Fibroblast of the aortic adventitia (primary cell): ENCODE measurements at places on chromosomes 5 and 9.

- DNase-seq = peak; percentile 34
These were observed 50.8 kb downstream of the DMRT2 start for GRCh38 chr9:1100945-1101344.

- peak; percentile 72 for DNase-seq
These were observed 52.5 kb downstream of the SHB start for GRCh38 chr9:38016375-38017135.

- DNase-seq = no peak
These were observed 54.0 kb upstream of the ALDH1B1 start for GRCh38 chr9:38338342-38339018.

DNA sequence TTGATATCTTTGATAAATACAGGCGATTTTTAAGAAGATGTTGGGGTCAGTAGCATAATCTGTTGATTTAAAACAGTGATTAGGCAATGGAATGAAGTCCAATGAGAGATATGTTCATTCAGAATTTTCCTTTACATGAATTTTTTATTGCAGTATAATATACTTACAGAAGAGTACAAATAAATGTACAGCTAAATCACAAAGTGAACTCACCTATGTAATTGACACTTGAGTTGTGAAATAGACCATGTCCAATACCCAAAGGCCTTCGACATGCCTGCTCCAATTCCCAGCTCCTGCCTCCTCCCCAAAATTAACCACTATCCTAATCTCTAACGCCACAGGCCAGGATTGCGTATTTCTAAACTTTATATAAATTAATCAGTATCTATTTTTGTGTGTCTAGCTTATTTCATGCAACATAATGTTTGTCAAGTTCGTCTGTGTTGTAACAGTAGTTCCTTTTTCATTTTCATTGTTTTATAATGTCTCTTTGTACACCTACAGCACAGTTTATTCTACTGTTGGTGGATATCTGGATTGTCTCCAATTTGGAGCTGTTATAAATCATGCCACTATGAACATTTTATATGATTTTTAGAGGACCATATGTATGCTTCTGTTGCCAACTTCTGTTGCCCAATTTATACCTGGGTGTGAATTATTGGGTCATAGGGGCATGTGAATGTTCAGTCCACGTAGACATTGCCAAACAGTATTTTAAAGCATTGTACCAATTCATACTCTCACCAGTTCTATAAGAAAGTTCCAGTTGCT lies 208.3 kb downstream of the TLE1 start:
- no peak for DNase-seq

DNA sequence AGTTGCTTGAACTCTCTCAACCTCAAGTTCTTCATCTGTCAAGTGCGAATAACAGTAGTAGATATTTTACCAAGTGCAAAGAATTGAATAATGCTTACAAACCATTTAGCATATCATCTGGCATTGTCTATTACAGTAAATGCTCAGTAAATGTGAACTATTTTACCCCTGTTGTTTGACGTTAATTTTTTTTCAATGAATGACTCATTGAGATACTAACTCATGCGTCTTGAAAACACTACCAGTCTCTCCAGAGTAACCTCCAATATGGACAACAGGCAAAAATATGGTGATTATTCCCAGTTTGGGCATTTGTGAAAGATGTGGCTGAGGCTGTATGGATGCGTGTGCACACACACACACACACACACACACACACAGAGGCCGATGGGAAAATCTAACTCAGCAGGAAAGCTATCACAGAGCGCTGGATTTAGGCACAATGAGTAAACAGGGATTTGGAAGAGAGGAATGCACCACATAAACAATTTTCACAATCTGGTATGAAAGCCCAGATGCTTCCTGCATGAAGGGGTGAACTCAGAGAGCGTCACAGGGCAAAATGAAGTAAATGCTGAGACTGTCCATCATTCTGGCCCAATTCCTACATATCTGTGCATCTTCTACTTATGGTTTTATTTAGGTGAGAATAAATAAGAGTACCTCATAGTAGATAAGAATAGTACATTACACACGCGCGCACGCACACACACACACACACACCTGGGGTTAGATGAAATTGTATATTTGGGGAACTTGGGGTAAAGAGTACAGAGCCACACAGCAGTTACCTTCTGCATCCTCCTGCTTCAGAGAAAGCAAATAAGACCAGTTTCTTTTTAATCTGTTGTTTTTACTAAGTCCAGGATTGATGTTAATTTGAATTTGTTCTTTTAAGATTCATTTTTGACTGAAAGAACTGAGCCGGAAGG lies 128.7 kb downstream of the PALM2AKAP2 start:
- no peak for DNase-seq

- peak; percentile 19 for DNase-seq
These were observed 147.4 kb upstream of the GLRA1 start for GRCh38 chr5:152072091-152072490.

DNA sequence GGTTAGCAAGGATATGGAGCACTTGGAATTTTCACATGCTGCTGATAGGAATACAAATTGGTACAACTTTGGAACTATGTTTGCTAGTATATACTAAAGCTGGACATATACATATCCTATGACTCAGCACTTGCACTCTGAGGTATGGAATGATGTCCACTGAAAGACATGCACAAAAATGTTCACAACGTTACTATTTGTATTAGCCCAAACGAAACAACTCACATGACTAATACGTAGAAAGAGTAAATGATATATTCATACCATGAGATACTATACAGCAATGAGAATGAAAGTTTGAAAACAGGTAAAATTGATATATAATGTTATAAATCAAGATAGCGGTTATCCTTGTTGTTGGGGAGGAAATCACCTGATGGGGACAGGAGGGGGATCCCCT lies 45.5 kb upstream of the CDC42SE2 start:
- DNase-seq = no peak

GRCh38 chr9:116691607-116692006 lies 4.5 kb downstream of the TRIM32 start:
- no peak for DNase-seq
